Activated T-cell treated with anti-CD3 and anti-CD28 coated beads, Interleukin-2, amount 50 U/mL, for 24 hours (primary cell): ENCODE measurements at places on chromosomes 7 and 10.

GRCh38 chr10:120735773-120736371 is 115.3 kb upstream of the WDR11 start:
- no peak for DNase-seq

DNA sequence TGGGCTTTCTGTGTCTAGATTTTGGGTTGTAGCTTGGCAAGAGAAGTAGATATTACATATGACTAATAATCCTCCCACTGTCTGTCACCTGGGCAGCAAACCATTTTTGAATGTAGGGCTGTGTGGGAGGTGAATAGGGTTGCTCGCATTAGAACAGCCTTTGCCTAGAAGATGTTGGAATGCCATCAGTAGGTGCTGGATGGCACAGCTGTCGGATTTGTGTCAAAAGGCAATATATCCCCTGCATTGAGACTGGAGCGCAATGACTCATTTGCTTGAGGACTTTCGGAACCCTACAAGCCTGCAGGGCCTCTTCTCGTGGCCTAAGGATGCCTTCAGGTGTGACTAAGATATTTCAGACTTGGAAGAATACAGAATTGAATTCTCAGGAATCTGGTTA is 323.8 kb downstream of the GPR158 start:
- no peak for DNase-seq

GRCh38 chr7:130277763-130278643 is 11.3 kb downstream of the CPA2 start:
- DNase-seq, result no peak

DNA sequence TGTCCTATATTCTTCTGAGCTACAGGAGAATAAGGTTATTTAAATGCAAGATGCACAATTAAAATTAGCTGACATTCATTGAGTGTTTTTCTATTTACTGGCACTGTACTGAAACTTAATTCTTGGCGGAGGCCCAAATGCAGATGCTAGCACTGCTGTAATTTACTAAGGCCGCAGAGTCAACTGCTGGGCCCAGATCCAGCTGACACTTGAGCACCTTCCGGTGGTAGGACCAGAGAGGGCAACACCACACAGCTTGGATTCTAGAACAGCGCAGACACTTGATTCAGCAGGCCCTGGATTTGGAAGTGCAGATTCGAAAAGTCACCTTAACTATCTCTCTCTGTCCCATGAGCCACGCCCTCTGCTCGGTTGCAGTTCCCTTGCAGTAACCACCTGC is 228.6 kb upstream of the TMEM72 start:
- DNase-seq, result no peak

- DNase-seq, result no peak
Measured at GRCh38 chr7:36960105-36960504, 235.8 kb upstream of the AOAH start.

GRCh38 chr10:47159361-47160260 is 140.4 kb upstream of the GDF10 start:
- no peak for DNase-seq

DNA sequence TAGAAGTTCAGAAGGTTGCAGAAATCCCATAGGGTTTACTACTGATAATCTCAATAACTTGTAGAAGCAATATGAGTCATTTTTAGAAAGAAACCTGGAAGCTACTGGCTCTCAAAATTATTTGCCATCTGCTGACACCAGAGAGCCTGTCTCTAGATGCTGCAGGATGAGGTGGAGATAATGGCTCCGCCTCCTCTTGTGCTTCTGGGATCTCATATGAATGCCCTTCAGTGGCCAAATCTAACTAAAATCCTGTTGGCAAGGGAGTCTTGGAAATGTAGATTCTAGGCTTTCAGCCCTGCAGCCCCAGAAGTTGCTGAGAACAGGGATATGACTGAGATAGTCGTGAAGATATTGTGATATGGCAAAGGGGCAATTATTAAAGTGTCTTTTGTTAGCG is 348.1 kb downstream of the CCSER2 start:
- no peak for DNase-seq

DNA sequence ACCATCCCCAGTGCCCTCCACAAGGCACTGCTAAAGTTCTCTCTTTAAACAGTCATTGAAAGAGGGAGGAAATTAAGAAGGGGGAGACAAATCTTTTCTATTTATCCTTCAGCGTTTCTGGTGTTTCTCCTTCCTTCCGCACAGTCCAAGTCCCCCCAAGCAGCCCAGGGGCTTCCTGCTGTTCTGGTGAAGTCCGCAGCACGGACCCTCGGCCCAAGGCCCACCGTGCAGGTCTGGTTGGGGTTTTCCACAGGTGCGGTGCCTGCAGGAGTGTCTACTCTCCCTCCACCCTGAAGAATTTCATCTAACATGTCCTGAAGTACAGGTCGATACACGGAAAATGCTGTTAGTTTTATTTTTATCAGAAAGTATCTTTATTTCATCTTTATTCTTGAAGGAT is 34.1 kb upstream of the KNDC1 start:
- peak; percentile 12 for DNase-seq

DNA sequence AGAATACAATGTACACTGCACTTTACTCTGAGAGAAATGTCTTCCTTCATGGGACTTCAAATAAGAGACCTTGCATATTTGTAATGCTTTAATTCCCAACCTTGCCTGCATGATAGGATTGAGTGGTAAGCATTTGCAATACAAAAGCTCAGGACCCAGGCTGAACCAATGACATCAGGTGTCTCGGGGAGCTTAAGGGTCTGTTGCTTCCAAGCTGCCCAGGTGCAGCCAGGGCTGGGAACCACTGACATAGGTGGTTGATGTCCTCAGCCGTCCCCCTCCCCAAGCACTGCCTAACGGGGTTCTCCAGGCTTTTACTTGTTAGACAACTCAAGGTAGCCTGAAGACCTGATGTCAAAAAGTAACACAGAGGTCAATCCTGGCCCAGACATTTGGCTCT is 29.1 kb downstream of the FIGNL1 start:
- no peak for DNase-seq

- no peak for DNase-seq
Measured at GRCh38 chr10:116620423-116621400, at the start of gene PNLIPRP2. Gene PNLIPRP2, plus strand, starts transcription at chr10:116620953.

DNA sequence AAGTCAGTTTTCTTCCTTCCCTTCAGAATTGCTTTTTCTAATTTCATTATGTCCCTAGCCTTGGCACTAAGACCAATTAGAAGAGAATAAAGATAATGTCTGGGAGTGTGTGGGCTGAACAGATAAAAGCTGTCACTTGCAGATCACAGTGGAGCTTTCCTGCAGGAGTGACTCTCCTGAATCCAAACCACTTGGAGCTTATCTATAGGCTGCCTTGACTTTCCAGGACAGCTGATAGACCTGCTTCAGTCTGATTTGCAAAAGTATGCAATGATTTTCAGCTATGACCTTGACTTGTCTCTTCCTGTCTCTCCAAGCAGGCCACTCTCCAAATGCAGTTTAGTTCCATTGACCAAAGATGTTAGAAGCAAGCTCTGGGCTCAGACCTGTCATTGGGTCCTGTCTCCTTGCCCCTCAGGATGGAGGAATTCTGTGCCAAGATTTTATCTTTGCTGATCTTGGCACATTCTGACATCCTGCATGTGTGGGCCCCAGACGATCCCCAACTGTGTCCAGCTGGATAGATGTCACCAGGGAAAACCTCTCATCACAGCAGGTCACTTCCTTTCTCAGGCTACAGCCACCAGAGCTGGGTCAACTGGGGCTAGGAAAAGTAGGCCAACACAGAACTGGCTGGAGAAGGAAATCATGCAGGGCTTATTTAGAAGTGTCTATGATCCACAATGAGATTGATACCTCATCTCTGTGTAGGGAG is 120.9 kb upstream of the ZNF438 start:
- DNase-seq, result no peak

DNA sequence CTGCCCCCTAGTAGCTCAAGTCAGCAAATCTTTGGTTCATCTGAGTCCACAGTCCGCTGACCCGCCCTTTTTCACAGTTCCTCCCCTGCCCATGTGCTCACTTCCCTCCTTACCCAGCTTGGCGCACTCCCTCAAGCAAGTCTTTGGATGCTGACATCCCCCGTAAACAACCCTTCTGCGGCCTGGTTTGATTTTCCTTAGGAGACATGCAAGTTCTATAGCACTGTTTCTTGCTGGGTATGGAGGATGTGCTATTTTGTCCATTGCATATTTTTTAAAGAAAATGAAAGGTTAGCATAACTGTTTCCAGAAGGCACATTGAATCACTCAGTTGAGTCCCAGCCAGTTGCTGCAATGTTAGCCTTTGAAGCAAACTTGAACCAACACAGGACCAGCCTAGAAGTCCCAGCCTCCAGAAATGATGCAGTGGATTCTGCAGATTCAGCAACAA is 38.2 kb downstream of the HTRA1 start:
- no peak for DNase-seq

DNA sequence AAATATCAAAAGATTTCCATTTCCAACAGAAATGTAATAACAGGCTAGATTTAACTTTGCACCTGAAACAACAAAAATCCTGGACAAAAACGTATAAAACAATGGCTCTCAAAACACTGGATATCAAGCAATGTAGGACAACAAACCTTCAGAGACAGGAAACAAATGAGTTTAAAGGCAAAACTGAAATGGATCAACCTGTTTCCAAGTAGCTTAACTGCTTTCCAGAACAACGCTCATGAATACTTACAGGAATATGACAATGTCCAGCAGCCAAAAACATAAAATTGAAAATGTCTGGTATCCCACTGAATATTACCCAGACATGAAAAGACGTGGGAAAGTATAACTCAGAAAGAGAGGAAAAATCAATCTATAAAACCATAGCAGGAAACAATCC is 62.8 kb downstream of the CUBN start:
- DNase-seq, result no peak

DNA sequence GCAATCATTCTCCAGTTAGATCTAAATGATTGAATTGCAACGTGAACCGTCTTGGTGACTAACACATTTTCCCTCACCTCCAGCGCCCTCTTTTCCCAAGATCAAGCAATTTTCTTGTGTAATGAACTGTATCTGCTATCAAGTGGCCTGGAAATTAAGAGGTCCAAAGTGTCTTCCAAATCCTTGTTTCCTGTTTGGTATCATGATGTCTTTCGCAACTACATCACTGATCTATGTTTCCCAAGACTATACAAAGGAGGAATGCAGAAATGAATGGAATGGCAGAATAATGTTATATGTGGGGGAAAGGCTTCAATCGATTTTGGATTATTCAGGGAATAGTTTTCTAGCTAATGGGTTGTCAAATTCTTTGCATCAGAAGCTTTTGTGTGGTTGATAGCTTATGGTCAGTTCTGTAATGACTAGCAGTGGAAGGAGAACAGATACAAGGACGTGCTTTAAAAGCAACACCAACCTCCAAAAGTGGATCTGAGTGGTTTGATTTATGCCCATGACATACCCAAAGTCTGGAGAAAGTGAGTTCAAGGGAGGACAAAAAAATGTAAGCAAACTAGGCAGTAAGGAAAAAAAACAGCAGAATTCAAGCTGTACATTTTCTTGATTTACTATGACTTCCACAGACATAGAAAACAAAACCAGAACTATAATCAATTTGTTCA is 14.6 kb upstream of the ZEB1 start:
- DNase-seq, result no peak

- no peak for DNase-seq
Measured at GRCh38 chr7:117085275-117085674, 132.0 kb downstream of the ST7 start.

DNA sequence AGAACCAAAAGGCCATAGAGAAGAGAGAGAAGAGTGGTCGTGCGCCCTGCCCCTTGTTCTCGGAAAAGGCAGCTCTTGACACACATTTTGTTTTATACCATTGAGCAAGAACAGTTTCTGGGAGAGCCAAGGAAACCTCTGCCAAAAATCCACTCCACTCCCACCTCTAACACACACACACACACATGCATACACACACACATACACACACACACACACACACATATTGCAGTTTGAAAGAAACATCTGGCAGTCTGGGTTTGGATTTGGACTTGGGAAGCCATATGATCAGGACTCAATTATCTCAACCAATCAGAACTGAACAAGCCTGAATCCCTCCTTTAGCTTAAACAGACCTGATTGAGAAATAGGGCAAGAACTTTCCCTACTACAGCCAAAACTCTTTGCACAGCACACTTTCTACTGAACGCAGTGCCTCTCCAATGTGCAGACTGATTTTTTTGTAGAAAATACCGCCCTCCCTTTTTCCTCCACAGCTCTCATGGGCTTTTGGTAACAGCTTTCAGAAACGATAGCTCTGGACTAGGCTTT is 484.0 kb upstream of the ZWINT start:
- DNase-seq, result no peak

DNA sequence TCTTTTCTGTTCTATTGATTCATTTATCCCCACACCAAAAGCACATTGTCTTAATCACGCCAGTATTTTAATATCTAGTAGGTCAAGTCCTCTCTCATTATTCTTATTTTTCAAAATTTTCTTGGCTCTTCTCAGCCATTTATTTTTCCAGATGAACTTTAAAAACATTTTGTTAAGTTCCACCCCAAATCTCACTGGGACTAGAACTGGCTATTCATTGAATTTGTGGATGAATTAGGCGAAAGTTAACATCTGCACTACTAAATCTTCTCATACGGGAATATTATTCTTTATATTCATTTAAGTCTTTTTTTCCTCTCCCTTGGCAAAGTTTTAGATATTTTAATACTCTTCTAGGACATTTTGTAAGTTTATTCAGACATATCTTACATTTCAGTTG is 295.2 kb upstream of the MGMT start:
- DNase-seq, result no peak

DNA sequence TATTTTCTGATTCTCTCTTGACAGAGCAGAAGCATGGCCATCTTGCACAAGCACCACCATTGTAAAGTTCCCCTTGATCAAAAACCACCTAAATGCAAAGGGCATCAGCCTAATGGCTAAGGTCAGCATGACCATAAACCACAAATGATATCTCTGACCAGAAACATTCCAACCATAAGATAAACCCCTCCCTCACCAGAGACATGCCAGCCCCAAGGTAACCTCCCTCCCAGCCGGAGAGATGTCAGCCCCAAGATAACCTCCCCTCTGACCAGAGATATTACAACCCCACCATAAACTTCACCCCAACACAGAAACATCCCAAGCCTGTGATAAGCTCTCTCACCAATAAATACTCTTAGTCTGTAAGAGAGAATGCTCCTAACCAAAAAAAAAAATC is 72.1 kb upstream of the CDK1 start:
- no peak for DNase-seq

DNA sequence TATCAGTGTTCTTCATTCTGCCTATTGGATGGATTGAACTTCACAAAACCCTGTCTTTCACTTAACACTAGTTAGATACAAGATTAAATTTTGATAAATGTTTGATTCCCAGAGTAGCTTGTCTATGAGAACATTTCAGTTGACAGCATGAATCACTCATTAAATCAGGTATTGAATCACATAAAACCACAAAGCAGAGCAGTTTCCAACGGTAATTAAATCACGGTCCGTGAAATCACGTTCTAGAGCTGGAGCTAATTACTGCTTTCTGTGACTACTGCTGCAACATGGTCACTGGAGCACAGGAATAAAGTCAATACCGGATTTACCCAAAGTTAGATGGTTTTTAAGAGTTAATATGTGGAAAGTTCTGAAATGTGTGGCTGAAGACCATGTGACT is 257.8 kb upstream of the PCDH15 start:
- DNase-seq, result no peak

GRCh38 chr10:97762816-97763215 is 9.0 kb downstream of the SFRP5 start:
- no peak for DNase-seq

DNA sequence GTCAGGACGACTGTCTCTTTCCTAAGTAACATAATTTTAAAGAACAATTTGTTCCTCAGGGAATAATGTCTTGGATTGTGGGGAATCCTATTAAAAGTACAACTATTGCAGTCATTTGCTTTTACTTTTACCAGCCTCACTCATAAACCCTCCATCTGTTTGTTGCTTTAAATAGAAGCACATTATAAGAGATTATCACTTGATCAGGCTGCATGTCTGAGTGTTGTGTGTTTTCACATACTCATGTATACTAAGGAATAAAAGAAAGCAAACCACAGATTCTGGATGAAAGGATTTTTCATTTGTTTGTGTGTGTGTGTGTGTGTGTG is 1077.8 kb downstream of the KCNMA1 start:
- DNase-seq, result no peak
